ENCODE measurements at places on chromosomes 4 and X.

DNA sequence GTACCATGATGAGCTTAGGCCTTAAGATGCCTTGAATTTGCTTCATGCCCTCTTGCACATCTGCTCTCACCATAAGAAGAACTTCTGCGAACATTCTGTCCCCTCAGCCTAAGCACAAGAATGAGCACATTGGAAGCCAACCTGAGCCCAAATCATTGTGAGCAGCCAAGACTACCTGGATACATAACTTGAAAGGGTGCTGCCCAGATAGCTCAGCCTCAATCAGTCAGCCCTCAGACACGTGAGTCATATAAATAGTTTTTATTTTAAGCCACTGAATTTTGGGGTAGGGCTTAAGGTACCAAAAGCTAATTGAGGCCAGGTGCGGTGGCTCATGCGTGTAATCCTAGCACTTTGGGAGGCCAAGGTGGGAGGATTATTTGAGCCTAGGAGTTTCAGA, 27.5 kb upstream of the BBS12 start:
- no peak for DNase-seq

GRCh38 chr4:154877110-154877760, 96.2 kb downstream of the RBM46 start:
- no peak for DNase-seq

DNA sequence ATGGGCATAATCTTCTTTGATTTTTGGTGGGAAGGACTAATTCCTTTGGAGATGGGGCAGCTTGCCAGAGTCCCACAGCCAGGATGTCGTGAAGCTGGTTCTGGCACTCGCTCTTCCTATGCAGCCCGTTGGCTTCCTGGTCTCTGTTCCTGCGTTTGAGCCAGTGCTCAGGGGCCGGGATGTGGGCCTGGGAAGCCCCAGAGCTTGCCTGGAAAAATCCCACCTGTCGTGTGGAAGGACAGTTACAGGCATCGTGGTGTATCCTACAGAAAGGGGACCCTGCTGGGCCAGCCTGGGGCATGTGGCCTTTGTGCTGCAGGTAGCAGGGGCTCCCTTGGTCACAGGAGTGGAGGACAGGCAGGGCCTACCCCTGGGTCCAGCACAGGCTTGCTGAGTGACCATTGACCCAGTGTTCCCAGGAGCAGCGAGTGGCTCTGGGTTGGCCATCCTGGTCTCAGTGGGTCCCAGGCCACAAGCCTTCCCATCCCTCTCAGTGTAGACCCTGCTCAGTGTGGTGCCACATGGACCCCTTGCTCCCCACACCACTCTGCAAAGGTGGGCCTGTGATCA, 50.2 kb downstream of the ADRA2C start:
- DNase-seq: no peak

GRCh38 chr4:87502580-87503238, 26.5 kb downstream of the SPARCL1 start:
- no peak for DNase-seq

DNA sequence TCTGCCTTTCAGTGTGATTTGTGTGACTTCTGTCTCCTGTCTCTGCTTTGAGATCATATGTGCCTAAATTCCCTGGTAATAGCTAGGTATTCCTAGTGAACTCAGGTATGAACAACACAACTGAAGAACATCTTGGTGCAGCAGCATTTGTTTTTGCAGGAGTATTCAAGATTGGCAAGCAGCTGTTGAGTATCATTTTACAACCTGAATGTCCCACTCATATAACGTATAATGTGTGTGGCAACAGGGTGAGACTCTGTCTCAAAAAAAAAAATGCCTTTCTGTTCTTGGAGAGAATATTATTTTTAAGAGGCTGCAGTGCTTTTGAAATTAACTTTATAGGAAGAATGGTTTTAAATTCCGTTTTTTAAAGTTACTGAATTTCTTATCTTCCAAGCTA, 7.7 kb downstream of the LSM6 start:
- no peak for DNase-seq

- DNase-seq: no peak
Observed at GRCh38 chr4:122803788-122804208, 22.8 kb upstream of the FGF2 start.

DNA sequence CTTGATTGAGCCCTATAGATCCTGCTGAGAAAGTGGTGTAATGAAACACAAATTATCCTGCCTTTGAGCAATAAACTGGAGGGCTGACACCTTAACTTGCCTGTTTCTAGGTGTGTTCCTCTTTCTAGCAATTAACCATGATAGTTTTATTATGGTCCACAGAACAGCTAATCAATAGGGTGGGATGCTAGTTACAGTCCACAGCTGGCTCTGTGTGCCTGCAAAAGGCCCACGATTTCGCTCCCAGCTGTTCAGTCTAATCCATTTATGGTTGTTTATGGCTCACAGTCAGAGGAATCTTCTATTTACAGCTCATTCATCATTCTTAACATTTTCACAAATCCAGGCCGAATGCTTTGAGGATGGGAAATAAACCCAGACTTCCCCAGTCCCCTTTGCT, 674.9 kb downstream of the SMARCA1 start:
- DNase-seq: no peak

- no peak for DNase-seq
Observed at GRCh38 chr4:10596586-10597290, 87.8 kb downstream of the CLNK start.

GRCh38 chr4:57191523-57192034, 81.4 kb upstream of the IGFBP7 start:
- no peak for DNase-seq

DNA sequence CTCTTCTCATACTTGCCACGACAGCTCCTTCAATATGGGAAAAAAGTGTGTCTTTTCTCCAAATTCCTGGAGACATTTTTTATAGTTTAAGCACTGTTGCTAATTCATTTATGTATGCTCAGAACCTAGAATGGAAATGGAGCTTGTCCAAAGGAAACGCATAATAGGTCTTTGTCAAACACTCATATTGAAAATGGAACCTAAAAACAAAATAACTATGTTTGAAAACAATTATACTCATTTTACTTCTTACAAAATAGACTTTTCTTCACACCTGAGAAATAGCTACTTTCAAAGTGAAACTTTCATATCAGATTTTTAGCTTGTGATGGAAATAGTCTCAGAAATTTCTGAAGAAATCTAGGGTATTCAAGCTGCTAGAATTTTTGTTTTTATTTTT, 529.7 kb upstream of the BOD1L1 start:
- DNase-seq: no peak

GRCh38 chrX:133412246-133412645, 3.0 kb downstream of the GPC4 start:
- no peak for DNase-seq

DNA sequence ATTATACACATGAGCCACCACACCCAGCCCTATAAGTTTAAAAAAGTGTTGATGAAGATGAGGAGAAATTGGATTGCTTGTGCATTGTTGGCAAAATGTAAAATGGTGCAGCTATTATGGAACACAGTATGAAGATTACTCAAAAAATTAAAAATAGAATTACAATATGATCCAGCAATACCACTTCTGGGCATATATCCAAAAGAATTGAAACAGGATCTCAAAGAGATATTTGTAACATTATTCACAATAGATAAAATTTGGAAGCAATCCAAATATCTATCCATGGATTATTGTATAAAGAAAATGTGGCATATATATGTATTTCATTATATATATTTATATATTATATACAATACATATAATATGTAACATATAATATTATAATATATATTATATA, 515.6 kb upstream of the GNPDA2 start:
- no peak for DNase-seq

- no peak for DNase-seq
Observed at GRCh38 chr4:139711461-139711860, 45.8 kb downstream of the MGST2 start.

DNA sequence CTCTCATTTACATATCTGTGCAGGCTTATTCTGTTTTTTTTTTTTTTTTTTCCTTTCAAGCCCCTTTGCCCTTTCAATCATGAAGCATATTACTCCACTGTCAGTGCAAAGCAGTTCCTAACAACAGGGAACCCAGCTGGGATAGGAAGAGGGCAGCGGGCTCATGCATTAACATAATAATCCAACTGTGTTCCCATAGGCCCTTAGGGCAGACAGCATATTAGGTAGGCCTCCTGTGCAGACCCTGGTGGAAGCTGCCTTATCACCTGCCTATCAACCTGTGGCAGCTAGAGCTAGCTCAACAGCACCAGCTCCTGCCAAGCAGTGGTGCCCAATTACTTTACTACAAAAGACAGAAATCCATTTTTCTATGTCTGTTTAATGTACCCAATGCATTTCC, 49.3 kb downstream of the SLC10A7 start:
- DNase-seq: no peak

GRCh38 chr4:140679576-140679975, 76.6 kb downstream of the TBC1D9 start:
- no peak for DNase-seq

DNA sequence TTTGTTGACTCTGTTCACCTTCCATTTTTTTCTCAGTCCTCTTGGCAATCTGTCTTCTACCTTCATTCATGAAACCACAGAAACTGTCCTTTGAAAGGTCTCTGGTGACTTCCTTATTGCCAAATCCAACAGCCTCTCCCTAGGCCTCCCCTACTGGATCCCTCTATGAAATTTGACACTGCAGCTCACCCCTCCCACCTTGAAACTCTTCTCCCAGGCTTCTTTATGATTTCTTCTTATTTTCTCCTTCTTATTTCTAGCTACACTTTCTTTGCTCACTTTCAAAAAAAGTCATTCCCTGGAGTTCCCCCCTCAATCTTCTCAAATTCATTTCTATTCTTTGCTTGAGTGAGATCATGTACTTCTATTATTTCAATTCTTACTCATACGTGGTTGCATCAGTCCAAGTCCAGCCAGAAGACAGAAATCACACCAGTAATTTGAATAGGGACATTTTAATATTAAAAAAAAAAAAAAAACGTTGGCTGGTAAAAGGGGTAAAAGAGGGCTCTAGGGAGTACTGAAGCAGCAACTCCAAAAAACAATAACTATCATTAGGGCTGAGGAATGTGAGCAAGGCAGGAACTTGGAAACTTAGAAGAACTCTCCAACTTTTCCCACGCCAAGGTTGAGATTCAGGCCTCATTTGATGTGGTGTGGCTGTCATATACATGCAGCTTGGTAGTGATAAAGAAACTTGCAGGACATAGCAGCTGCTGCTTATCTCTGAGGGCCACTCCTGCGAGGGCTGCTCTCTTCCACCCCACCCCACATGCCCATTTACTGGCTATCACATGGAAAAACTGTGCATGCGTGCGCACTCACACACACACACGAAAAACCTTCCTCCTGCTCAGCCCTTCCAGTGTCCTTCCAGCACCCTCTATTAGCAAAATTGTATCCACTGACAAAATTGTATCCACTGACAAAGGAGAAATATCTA, 169.8 kb upstream of the GALNT7 start:
- DNase-seq: no peak

DNA sequence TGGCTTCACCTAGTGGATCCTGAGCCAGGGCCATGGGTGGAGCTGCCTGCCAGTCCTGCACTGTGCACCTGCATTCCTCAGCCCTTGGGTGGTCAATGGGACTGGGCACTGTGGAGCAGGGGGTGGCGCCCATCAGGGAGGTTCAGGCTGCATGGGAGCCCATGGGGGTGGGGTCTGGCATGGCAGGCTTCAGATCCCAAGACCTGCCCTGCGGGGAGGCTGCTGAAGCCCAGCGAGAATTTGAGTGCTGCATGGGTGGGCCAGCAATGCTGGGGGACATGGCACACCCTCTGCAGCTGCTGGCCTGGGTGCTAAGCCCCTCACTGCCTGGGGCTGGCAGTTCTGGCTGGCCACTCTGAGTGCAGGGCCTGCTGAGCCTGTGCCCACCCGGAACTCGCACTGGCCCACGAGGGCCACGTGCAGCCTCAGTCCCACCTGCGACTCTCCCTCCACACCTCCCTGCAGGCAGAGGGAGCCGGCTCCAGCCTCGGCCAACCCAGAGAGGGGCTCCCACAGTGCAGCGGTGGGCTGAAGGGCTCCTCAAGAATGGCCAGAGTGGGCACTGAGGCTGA, 270.0 kb downstream of the CENPC start:
- DNase-seq: no peak

DNA sequence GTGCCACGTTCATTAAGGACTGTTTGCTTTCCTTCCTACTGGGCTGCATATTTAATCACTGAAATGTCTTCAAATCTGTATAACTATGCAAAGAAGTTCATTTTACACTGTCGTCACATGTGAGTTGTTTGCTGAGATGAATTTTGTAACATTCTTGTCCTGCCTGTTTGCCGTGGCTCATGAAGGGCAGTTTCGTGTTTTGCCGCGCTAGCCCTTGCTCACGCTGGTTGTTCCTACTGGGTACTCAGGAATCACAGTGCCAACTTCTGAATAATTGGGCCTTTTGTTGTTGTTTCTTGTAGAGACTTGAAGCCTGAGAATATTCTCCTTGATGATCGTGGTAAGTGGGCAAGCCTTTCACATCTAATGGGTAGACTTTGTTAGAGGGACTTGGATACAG, 52.2 kb downstream of the HTT-AS start:
- no peak for DNase-seq

DNA sequence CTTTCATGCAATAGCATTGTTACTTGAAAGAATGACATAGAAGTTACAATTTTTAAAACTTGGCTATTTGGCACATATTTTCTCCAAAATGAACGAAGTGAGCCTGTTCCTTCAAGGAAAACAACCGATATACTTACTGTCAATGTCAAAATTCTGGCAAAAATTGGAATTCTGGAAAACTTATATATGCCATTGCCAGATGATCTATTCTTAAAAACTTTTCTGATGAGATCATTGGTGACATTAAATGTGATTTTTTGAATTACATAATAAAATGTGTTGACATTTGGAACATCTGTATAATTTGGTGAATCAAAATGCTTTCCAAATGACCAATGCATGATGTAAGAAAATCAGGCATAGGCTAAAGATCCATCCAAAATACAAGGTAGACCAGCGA, 209.0 kb downstream of the SCFD2 start:
- no peak for DNase-seq

- peak; percentile 5 for DNase-seq
Observed at GRCh38 chrX:149881081-149881711, at the start of gene MAGEA8. Gene MAGEA8, plus strand, starts transcription at chrX:149881183. Its CDS starts 3,090 bp downstream, at chrX:149884273.

- DNase-seq: no peak
Observed at GRCh38 chrX:103839404-103839803, 7.3 kb upstream of the RAB9B start.

DNA sequence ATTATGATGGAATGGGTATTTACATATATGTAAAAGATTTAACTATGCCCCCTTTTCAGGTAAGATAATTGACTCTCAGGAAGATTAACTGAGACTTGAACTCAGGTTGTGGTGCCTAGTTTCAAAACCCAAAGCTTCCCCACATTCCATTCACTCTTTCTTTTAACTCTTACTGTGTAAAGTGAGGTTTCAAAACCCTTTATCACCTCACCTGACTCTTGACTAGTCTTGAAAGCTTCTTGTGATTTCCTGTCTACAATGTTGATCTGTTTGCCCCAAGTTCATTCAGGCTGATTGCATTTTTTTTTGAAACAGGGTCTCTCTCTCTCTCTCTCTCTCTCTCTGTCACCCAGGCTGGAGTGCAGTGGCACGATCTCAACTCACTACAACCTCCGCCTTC, 40.5 kb upstream of the RAPGEF2 start:
- DNase-seq: no peak

All from activated CD4-positive, alpha-beta T cell treated with anti-CD3 and anti-CD28 coated beads, Interleukin-2, amount 50 U/mL, for 48 hours (primary cell).